ENCODE measurements at places on chromosomes 7 and 10.

DNA sequence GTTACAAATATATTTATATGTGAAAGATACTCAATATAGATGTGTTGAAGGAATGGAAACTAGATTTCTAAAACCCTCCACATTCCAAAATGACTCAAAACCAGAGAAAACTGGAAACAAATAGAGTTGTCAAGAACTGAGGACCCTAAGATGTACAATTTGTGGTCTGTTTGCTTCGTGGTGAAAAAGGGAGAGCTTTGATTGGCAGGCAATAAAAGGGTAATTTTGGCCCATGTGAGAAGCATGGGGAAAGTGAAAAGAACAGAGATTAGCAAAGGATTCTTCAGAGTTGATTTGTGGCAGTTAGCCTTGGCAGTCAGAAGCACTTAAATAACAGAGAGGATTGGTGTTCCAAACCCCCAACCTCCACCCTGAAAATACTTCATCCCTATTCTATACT is 37.1 kb upstream of the DKK1 start:
- DNase-seq: no peak

- DNase-seq: peak; percentile 42
These were observed 70.4 kb downstream of the COA1 start for GRCh38 chr7:43658718-43659548.

GRCh38 chr10:33521062-33521461 is 186.6 kb upstream of the NRP1 start:
- no peak for DNase-seq

GRCh38 chr7:44634187-44634838 is 27.9 kb downstream of the OGDH start:
- DNase-seq: no peak

DNA sequence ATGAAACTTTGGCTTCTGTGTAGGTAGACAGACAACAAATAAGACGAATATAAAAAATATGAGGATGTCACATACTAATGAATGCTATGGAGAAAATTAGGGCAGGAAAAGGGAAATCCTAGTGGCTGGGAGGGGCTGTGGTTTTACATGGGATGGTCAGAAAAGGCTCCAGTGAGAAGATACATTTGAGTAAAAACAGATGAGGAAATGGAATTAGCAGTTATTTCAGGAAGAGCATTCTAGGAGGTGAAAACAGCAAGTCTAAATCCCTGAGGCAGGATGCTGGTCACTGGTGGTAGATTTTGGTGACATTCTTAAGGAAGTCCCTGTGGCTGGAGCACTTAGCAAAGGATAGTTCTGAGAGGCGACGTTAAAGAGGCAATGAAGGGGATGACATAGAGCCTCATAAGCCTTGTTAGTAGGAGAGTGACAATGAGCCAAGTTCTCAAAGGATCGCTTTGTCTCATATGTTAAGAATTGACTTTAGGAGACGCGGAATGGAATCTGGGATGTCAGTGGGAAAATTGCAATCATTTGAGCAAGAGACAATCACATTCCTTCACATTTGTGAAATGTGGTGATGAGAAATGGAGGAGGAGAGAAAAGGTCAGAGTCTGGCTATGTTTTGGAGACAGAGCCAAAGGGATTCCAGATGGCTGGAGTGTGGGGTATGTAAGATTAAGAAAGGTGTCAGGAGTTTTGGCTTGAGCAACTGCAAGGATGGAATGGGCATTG is 384.7 kb upstream of the FZD8 start:
- no peak for DNase-seq
